ENCODE measurements at places on chromosomes 12 and 14.

DNA sequence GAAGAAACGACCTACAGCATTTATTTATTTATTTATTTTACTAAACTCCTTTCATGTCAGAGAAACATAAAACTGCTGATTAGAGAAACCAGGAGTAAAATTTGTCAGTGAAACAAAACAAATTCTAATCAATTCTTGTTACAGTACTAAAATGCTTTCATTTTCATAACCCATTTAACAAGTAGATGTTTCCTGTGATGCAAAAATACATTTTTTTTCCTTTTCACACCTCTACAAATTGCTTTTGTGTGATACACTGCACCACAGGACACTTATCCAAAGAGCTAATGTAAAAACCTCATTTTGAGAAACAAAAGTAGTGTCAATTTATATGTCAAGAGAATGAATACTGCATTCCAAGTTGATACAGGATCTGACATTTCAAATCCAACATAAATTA is 155.1 kb downstream of the SYT1 start:
- DNase-seq = no peak

DNA sequence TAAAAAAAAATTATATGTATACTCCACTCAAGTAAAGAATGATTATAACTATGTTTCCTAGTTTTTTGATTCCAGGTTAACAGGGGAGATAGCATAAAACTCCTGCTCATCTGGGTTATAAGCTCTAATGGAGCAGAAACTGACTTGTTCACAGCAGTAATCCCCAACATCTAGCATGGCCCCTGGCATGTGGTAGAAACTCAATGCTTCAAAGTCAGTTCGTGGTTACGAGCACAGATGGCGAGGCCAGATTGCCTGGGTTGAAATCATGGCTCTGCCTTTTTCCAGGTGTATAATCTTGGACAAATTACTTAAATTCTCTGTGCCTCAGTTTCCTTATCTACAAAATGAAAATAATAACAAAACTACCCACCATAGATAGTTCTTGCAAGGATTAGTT is 183.8 kb downstream of the TTC7B start:
- DNase-seq = no peak

DNA sequence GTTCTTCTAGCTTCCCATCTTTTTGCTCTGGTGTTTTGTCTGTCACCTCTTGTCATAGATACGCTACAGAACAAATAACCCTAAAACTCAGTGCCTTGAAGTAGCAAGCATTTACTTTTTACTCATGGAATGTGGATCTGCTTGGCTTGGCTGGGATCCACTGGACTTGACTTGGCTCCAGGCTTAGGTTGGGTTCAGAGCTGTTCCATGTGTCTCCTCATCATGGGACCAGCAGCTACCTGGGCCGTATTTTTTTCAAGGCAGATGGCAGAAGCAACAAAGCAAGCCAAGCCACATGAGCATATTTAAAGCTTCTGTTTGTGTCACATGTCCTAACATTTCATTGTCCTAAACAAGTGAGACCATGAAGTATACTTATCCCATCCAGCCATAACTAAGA is 48.7 kb upstream of the ATF1 start:
- DNase-seq = no peak

DNA sequence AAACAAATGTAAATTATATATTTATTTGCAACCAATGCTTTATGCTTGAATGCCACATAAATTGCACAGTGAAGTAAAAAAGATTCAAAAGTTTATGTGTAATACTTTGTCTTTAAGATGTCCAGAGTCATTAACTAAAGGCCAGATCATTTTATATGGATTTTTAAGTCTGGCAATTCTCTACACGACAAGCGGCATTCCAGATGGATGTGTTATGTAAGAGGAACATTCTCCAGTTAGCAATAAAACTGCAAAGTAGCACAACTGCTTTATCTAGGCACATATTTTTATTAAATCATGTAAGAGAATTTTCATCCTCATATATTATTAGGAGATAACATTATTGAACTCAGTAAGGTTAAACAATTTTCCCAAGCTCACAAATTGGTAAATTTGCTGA is 1717.7 kb upstream of the SEL1L start:
- no peak for DNase-seq

- no peak for DNase-seq
Measured at GRCh38 chr12:132461526-132461925, 28.4 kb upstream of the FBRSL1 start.

- DNase-seq = no peak
Measured at GRCh38 chr12:77079631-77080030, 14.3 kb upstream of the E2F7 start.

DNA sequence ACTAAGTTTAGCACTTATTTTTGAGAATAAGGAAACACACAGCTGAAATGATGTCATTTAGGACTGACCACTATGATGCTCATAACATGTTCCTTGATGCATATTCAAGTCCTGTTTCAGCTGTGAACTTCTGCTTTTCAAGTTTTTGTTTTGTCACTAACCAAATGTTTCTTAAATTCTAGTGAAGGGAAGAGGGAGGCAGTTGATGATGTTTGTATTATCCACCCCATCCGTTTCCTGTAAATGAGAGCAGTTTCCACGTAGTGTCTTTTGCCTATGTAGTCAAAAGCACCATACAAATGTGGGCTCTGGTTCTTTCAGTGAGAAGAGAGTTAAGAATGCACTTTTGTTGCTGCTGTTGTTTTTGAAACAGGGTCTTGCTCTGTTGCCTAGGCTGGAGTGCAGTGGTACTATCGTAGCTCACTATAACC is 491.8 kb downstream of the PCNX1 start:
- no peak for DNase-seq

DNA sequence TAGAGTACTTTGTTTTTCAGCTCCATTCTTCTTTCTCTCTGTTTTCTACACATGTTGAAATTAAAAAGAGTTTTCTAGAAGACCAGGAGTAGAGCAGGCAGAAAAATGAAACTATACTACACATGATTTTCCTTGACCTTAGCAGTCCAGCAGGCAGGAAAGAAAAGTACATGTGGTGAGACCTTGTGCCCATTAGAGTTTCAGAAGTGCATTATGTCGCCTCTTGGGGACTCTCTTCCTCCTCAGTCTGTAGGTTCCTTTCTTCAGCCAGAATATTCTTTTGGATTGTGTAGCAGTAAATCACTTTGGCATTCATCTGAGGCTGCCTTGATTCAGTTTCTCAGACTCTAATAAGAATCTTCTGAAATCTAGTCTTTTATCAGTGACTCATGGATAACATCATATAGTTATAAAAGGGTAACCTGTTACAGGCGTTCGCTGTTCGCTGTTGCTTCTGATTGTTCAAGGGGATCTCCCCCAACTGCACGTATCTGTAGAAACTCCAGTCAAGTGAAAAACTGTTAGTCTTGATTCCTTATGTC is 161.8 kb downstream of the ANO4 start:
- no peak for DNase-seq

GRCh38 chr14:89236851-89237250 is 180.2 kb downstream of the FOXN3 start:
- DNase-seq = no peak

Data from stimulated activated CD4-positive, alpha-beta T cell treated with anti-CD3 and anti-CD28 coated beads, Interleukin-15, amount 100 ng/mL, for 48 hours (primary cell).